T-helper 2 cell treated with Interferon-gamma antibody and Interleukin-4, amounts not matched to agents 100 ng/mL and 5 ng/mL, for 36 hours (primary cell): ENCODE measurements at places on chromosomes 1 and 21. TPM values are rescaled to one million over a fixed set of nuclear protein-coding genes. Genes with fewer than 3 reads are reported as not detected.

Gene AMY1A
- not detected in 2 replicates for total RNA-seq

Gene KRTAP19-5
- not detected in 2 replicates for total RNA-seq

Gene KISS1
- not detected in 2 replicates for total RNA-seq

Gene PFDN2
- 65.1 and 73.9 TPM in 2 replicates for total RNA-seq

Gene TFF1
- total RNA-seq = not detected in 2 replicates

Gene ATP6V1G3
- not detected in 2 replicates for total RNA-seq

Gene LCE3E
- not detected in 2 replicates for total RNA-seq

Gene AMY1C
- total RNA-seq = not detected in 2 replicates

Gene PTPN14
- 20.6 and 20.7 TPM in 2 replicates for total RNA-seq

Gene SPATA21
- 0.11 TPM in 1 of 2 replicates, not detected in the other for total RNA-seq

Gene PKLR
- not detected in 2 replicates for total RNA-seq

Gene HSD3B1
- not detected in 2 replicates for total RNA-seq

Gene SPRR2E
- total RNA-seq = not detected in 2 replicates

Gene CD1E
- not detected in 2 replicates for total RNA-seq

Gene SEMA6C
- total RNA-seq = 1.6 and 1.8 TPM in 2 replicates

Gene APOBEC4
- not detected in 2 replicates for total RNA-seq

Gene CYP4X1
- total RNA-seq = not detected in 2 replicates

Gene SYPL2
- total RNA-seq = not detected in 2 replicates

Gene DENND2D
- total RNA-seq = 203 and 207 TPM in 2 replicates

Gene TDRD5
- not detected in 2 replicates for total RNA-seq

Gene FCRLB
- 0.23 and 0.59 TPM in 2 replicates for total RNA-seq

Gene MFAP2
- not detected in 2 replicates for total RNA-seq

Gene S100B
- 0.20 TPM in 1 of 2 replicates, not detected in the other for total RNA-seq

Gene KRTAP19-2
- not detected in 2 replicates for total RNA-seq

Gene TNFRSF4
- 46.0 and 47.8 TPM in 2 replicates for total RNA-seq

Gene F11R
- total RNA-seq = 11.1 and 16.8 TPM in 2 replicates

Gene TCHHL1
- not detected in 2 replicates for total RNA-seq

Gene RNU1-1
- total RNA-seq = 2,343 and 2,397 TPM in 2 replicates

Gene FMO4
- total RNA-seq = 1.3 and 2.0 TPM in 2 replicates

Gene OPTC
- not detected in 2 replicates for total RNA-seq

Gene ETNK2
- 0.16 TPM in 1 of 2 replicates, not detected in the other for total RNA-seq

Gene TRIM67
- total RNA-seq = not detected in 2 replicates

Gene GJB4
- not detected in 2 replicates for total RNA-seq

Gene RXFP4
- total RNA-seq = 0.14 TPM in 2 replicates

Gene HDGF
- 253 and 257 TPM in 2 replicates for total RNA-seq

Gene ACBD3
- 24.5 and 24.9 TPM in 2 replicates for total RNA-seq

Gene NES
- total RNA-seq = not detected in 2 replicates

Gene NUDT17
- 2.8 and 4.0 TPM in 2 replicates for total RNA-seq

Gene ADAMTS5
- not detected in 2 replicates for total RNA-seq

Gene MPZ
- 2.7 and 3.0 TPM in 2 replicates for total RNA-seq

Gene MIER1
- total RNA-seq = 46.2 and 46.8 TPM in 2 replicates

Gene FAAH
- total RNA-seq = 2.9 and 5.1 TPM in 2 replicates

Gene VHLL
- total RNA-seq = 0.30 and 0.34 TPM in 2 replicates

Gene AQP10
- total RNA-seq = not detected in 2 replicates

Gene SV2A
- 16.0 and 17.5 TPM in 2 replicates for total RNA-seq

Gene KRTAP7-1
- not detected in 2 replicates for total RNA-seq

Gene CPT2
- 15.7 and 16.8 TPM in 2 replicates for total RNA-seq

Gene MIXL1
- not detected in 2 replicates for total RNA-seq

Gene SELE
- not detected in 2 replicates for total RNA-seq

Gene AMY2A
- total RNA-seq = not detected in 2 replicates

Gene LCE2C
- not detected in 2 replicates for total RNA-seq

Gene CACHD1
- total RNA-seq = 0.09 and 0.11 TPM in 2 replicates
